Osteoblast (primary cell): ENCODE measurements at places on chromosomes 3 and 15. TPM values are rescaled to one million over a fixed set of nuclear protein-coding genes. Genes with fewer than 3 reads are reported as not detected.

The PLA2G4E gene
- not detected in 2 replicates for total RNA-seq

The EXD1 gene
- not detected in 2 replicates for total RNA-seq

The FBXO22 gene
- total RNA-seq: 27.1 and 27.4 TPM in 2 replicates

The PPP1R14D gene
- not detected in 2 replicates for total RNA-seq

GRCh38 chr15:94856267-94856854 is 625.0 kb downstream of the MCTP2 start:
- no peak for DNase-seq

GRCh38 chr3:142225885-142226215 is 465 bp upstream of the GK5 start:
- no peak for DNase-seq

DNA sequence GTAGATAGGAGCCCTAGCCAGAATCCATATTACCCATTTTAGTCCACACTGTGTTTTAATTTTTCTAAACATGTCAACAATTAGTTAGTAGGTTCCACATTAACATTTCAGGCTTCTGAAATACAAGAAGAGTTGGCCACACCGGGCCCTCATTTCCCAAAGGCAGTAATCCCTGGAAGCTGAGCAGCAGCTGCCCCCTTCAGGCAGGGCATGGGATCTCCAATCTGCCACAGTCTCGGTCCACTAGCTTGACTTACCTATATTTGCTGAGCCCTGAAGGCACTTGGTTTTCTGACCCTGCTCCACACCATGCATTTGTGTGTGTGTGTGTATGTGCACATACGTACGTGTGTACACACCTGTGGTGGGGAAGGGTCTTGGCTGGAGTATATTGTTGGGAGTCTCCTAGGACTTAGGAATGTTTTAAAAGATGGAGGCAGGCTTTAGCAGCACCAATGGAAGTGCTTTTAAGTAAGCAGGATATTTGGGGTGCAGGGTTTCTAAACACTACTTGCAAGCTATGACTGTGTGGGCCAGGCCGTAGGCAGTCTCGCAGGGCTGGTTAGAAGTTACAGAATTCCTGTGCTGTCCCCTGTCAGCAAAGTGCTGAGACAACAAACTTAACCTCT is 71.2 kb upstream of the SOX14 start:
- no peak for DNase-seq

GRCh38 chr3:113629584-113630421 is 66.6 kb downstream of the USF3 start:
- no peak for DNase-seq

DNA sequence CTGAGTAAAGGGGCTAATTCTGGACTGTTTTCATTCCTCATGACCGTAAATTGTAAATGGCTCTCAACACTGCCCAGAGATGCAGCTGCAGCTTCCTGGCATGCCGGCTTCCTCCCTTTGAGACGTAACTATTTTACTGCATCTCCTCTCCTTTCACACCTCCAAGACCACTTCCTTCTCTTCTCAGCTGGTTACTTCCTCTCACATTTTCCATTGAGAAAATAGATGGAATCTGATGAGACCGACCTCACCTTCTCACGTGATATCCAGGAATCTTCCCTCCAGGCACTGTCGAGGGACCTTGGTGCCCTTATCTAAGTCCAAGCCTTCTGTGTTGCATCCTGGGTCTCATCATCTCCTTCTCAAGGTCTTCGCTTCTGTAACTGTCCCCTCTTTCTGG is 12.7 kb downstream of the LYSMD4 start:
- no peak for DNase-seq
